Activated T-helper 2 cell treated with anti-CD3 and anti-CD28 coated beads, Interferon-gamma antibody, Interleukin-2, Interleukin-4, amounts not matched to agents 10 μg/mL and 5 μg/mL and 100 μg/mL, durations not matched to agents 14 hours and 24 hours and 36 hours (primary cell): ENCODE measurements at places on chromosomes 1 and 21. TPM values are rescaled to one million over a fixed set of nuclear protein-coding genes. Genes with fewer than 3 reads are reported as not detected.

DNA sequence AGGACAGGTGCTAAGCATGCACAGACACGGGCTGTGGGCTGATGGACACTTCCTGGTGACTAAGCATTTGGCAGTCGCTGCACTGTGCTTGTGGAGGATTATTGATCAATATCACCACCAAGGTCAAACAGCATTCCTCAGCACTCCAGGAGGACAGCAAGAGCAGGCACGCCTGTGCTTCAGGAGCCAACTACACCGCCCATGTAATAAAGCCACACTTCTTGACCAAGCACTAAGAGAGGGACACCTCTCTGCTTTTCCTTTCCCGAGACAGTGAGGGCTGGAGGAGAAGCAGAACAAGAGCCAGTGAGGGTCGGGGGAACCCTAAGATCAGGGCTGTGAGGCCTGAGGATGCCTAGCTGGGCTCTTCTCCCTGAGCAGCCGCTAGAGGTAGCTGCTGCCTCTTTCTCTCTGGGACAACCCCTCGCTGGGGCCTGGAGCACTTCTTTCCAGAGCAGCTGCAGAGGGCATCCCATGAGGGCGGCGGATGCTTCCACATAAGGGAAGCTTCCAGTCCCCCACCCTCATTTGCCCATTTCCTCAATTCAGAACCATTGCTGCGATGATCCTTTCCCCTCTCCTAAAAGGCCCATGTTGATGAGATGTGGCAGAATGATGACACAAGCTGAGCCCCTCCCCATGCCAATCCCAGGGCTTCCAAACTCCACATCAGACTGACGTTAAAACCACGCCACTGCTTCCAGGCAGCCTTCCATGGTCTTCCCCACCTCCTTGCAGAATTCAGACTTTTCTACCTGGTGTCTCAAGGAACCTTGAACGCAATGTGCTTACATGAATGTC is 19.1 kb downstream of the RAB7B start:
- no peak overlapping the region for H3K4me3 ChIP-seq
- DNase-seq, result no peak
- peaks cover 3% of the 10 kb centered on the region for H3K27me3 ChIP-seq
- no peaks in the 10 kb centered on the region for H3K4me1 ChIP-seq
- H3K27ac ChIP-seq, result no peak overlapping the region
- no peaks in the 10 kb centered on the region for H3K36me3 ChIP-seq

GRCh38 chr1:39150779-39151178 is 53.7 kb upstream of the MACF1 start:
- H3K27me3 ChIP-seq, result peaks cover 39% of the 10 kb centered on the region
- H3K36me3 ChIP-seq, result no peaks in the 10 kb centered on the region
- DNase-seq, result no peak
- H3K4me3 ChIP-seq, result no peak overlapping the region

DNA sequence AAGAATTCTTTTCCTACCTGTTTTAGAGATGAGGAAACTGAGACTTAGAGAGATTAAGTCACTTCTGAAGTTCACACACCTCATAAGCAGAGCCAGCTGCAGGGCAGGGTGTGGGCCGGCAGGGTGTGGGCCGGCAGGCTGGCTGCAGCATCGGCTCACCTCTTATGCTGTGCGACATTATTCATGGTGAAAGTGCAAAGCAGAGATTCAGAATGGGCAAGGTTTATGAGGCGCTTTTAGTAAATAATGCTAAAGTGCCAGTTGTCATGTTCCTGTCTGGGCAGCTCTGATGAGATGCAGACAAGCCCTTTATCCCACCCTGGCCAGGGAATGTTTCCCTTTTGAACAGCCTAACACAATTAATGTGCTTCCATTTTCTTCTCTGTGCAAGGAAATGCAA is 14.6 kb downstream of the MAB21L3 start:
- peaks cover 38% of the 10 kb centered on the region for H3K4me1 ChIP-seq
- peaks cover 34% of the 10 kb centered on the region for H3K27me3 ChIP-seq
- no peak overlapping the region for H3K27ac ChIP-seq
- H3K4me3 ChIP-seq, result no peak overlapping the region
- DNase-seq, result no peak

GRCh38 chr1:207398986-207399385 is 55.1 kb upstream of the CR2 start:
- no peak overlapping the region for H3K27ac ChIP-seq
- no peak overlapping the region for H3K4me3 ChIP-seq
- H3K4me1 ChIP-seq, result peaks cover 5% of the 10 kb centered on the region
- no peaks in the 10 kb centered on the region for H3K27me3 ChIP-seq
- H3K36me3 ChIP-seq, result no peaks in the 10 kb centered on the region

- H3K4me3 ChIP-seq, result no peak overlapping the region
- DNase-seq, result no peak
- H3K27me3 ChIP-seq, result peaks cover 1% of the 10 kb centered on the region
- peaks cover 37% of the 10 kb centered on the region for H3K4me1 ChIP-seq
- H3K27ac ChIP-seq, result no peak overlapping the region
- H3K36me3 ChIP-seq, result no peaks in the 10 kb centered on the region
Measured at GRCh38 chr21:23952269-23952668, 1655.0 kb downstream of the MRPL39 start.

- no peaks in the 10 kb centered on the region for H3K36me3 ChIP-seq
- H3K27ac ChIP-seq, result no peak overlapping the region
- peak overlapping the region; percentile 8 for H3K4me3 ChIP-seq
- peaks cover 19% of the 10 kb centered on the region for H3K4me1 ChIP-seq
- H3K27me3 ChIP-seq, result peaks cover 81% of the 10 kb centered on the region
Measured at GRCh38 chr1:50425376-50426107, 2.3 kb upstream of the DMRTA2 start.

- no peaks in the 10 kb centered on the region for H3K36me3 ChIP-seq
- DNase-seq, result no peak
Measured at GRCh38 chr21:22657781-22658180, 1659.6 kb downstream of the NCAM2 start.

DNA sequence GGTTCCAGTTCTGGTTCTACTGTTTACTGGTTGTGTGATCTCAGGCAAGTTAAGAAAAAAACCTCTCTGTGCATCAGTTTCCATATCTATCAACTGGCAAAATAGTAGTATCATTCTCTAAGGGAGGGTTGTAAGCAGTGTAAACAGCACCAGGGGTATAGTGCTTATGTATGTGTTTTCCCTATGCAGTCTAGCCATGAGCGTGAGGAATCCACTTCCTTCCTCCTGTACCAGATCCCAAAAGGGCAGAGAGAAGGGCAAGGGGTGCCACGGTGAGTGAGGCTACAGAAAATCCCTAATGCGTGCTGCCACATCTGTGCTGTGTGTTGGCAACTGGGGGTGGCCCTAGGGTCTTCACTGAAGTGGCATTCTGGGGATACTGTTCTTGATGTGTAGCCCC is 18.4 kb upstream of the RNF19B start:
- H3K27ac ChIP-seq, result peak overlapping the region; percentile 89
- peaks cover 12% of the 10 kb centered on the region for H3K36me3 ChIP-seq
- H3K4me3 ChIP-seq, result peak overlapping the region; percentile 34
- H3K4me1 ChIP-seq, result peaks cover 69% of the 10 kb centered on the region

- peaks cover 5% of the 10 kb centered on the region for H3K27me3 ChIP-seq
- no peaks in the 10 kb centered on the region for H3K4me1 ChIP-seq
- no peak for DNase-seq
- H3K27ac ChIP-seq, result no peak overlapping the region
- H3K36me3 ChIP-seq, result no peaks in the 10 kb centered on the region
Measured at GRCh38 chr1:54649130-54649898, 7.7 kb downstream of the MROH7 start.

- H3K4me3 ChIP-seq, result no peak overlapping the region
- DNase-seq, result no peak
- no peaks in the 10 kb centered on the region for H3K36me3 ChIP-seq
Measured at GRCh38 chr21:45948576-45949141, 32.9 kb upstream of the COL6A1 start.

DNA sequence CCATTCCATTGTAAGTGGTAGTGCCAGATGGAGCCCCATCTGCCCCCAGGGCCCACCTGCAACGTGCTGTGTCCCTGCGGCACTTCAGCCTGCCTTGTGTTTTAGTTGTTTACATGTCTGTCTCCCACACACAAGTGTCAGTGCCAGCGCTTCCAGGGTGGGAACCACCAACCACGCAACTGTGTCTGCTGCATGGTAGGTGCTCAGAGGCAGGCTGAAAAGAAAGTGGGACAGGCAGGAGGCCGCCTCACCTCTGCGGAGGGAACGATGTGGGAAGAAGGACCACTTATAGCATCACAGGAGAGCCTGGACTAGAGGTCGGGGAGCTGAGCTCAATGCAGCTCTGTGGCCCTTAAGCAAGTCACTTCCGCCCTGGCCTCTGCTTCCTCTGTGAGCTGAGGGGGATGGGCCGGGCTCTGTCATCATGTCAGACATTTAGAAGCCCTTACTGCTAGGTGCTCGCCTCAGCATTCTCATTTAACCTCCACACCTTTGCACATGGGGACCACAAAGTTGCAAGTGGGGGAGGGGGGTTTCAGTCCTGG is 17.9 kb downstream of the SLC9A1 start:
- H3K4me1 ChIP-seq, result peaks cover 32% of the 10 kb centered on the region
- H3K36me3 ChIP-seq, result peaks cover 3% of the 10 kb centered on the region
- H3K27ac ChIP-seq, result peak overlapping the region; percentile 99
- peak overlapping the region; percentile 81 for H3K4me3 ChIP-seq
- DNase-seq, result peak; percentile 70

DNA sequence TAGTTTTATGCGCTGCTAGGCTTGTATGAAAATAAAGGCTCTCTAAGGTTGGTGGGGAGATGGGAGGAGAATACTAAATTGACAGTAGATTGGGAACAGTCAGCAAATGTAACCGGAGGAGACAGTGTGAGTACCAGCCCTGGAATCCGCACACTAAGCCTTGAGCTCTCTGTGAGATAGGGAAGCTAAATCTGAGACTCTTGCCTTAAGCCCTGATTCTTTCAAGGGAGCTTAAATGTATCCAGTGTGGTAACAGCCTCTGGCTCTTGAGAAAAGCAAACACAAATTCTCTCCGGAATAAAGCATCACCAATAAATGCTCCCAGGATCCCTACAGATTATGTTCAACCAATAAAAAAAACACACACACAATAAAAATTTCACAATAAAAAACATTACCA is 33.0 kb upstream of the PDPN start:
- H3K4me3 ChIP-seq, result no peak overlapping the region
- H3K4me1 ChIP-seq, result no peaks in the 10 kb centered on the region
- peaks cover 1% of the 10 kb centered on the region for H3K27me3 ChIP-seq
- H3K36me3 ChIP-seq, result no peaks in the 10 kb centered on the region

- H3K4me3 ChIP-seq, result no peak overlapping the region
- no peak for DNase-seq
- H3K27ac ChIP-seq, result no peak overlapping the region
Measured at GRCh38 chr1:41365772-41366454, 4.7 kb downstream of the FOXO6 start.

GRCh38 chr21:38883142-38883541 is 77.4 kb downstream of the ETS2 start:
- H3K36me3 ChIP-seq, result peaks cover 8% of the 10 kb centered on the region
- DNase-seq, result no peak
- H3K27me3 ChIP-seq, result peaks cover 9% of the 10 kb centered on the region
- H3K27ac ChIP-seq, result no peak overlapping the region
- no peak overlapping the region for H3K4me3 ChIP-seq

DNA sequence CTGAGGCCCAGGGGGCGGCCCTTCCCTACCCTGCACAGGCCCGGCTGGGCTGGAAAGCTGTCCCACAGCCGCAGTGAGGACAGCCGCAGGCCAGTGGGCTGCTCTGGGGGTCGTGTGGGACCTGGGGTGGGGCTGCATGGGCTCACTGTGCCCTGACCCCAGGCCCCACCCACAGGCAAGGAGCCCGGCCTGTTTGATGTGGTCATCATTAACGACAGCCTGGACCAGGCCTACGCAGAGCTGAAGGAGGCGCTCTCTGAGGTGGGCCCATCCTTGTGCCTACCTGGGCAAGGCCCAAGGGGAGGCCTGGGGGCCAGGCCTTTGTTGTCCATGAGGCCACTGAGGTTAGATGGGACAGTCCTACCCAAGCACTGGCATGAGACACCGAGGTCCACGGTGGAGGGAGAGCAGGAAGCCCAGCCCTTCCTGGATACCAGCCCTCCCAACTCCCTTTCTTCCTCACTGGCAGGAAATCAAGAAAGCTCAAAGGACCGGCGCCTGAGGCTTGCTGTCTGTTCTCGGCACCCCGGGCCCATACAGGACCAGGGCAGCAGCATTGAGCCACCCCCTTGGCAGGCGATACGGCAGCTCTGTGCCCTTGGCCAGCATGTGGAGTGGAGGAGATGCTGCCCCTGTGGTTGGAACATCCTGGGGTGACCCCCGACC is 1.4 kb upstream of the GJC2 start:
- peaks cover 8% of the 10 kb centered on the region for H3K4me1 ChIP-seq
- H3K27me3 ChIP-seq, result no peaks in the 10 kb centered on the region
- no peak overlapping the region for H3K27ac ChIP-seq
- no peak for DNase-seq
- H3K4me3 ChIP-seq, result no peak overlapping the region

GRCh38 chr1:68359045-68359444 is 90.7 kb downstream of the RPE65 start:
- no peak overlapping the region for H3K27ac ChIP-seq
- H3K27me3 ChIP-seq, result peaks cover 1% of the 10 kb centered on the region
- H3K4me3 ChIP-seq, result no peak overlapping the region
- no peaks in the 10 kb centered on the region for H3K4me1 ChIP-seq
- no peak for DNase-seq
- no peaks in the 10 kb centered on the region for H3K36me3 ChIP-seq

DNA sequence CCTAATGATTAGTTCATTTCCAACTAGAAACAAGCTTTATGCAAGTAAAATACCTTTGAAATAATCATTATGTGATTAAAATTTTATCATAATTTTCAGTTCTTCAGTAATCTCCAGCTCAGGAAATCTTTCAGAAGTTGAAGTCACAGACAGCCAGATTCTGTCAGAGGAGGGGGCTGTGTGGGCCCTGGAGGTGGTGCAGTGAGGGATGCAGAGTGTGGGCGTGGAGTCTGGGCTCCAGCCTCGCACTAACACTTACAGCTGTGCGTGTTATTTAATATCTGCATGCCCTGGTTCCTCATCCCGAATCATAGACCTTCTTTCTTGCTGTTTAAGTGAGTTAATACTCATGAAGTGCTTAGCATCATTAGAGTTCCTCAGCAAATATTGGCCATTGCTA is 23.9 kb downstream of the WDR64 start:
- no peak for DNase-seq
- H3K4me1 ChIP-seq, result peaks cover 11% of the 10 kb centered on the region
- no peaks in the 10 kb centered on the region for H3K36me3 ChIP-seq

The TRPM2 gene
- 6.7 and 7.3 TPM in 2 replicates for total RNA-seq

The ADGRL4 gene
- total RNA-seq, result not detected in 2 replicates

The KMO gene
- 0.05 and 0.07 TPM in 2 replicates for total RNA-seq

The RIT1 gene
- 20.0 and 27.0 TPM in 2 replicates for total RNA-seq

The SH2D1B gene
- 0.84 and 1.0 TPM in 2 replicates for total RNA-seq

The TTC24 gene
- total RNA-seq, result 3.8 and 4.5 TPM in 2 replicates

The ANGPTL7 gene
- total RNA-seq, result not detected in 2 replicates

The TMEM183A gene
- total RNA-seq, result 74.7 and 75.8 TPM in 2 replicates

The TNFRSF1B gene
- total RNA-seq, result 150 and 153 TPM in 2 replicates
